ENCODE measurements at places on chromosomes 2 and 18.

DNA sequence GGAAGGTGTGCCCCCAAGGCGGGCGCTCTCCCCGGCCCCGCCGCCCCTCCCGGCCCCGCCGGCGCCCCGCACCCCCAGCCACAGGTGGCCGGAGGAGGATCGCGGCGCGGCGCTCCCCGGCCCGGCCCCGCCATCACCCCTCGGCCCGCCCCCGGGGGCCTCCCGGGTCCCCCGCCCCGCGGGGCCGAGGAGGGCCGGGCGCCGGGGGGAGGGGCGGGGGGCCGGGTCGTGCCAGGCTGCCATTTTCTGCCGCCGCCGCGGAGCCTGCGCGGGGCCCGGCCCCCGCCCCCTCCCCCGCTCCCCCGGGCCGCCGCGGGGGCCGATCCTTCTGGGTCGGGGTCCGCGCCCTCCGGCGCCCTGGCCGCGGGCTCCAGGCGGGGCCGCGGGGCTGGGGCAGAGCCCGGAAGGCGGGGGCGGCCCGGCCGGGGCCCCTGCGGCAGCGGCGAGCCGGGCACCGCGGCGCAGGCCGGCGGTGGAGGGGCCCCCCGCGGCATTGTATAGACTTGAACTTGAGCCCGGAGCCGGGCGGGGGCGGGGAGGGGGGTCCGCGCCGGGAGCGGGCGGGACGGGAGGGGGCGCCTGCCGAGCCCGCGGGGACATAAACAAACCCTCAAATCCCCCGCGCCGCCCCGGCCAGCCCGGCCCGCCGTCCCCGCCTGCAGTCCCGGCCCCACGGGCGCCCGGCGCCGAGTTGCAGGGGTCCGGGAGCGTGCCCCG is 556 bp downstream of the DNMT3A start:
- no peak for DNase-seq

DNA sequence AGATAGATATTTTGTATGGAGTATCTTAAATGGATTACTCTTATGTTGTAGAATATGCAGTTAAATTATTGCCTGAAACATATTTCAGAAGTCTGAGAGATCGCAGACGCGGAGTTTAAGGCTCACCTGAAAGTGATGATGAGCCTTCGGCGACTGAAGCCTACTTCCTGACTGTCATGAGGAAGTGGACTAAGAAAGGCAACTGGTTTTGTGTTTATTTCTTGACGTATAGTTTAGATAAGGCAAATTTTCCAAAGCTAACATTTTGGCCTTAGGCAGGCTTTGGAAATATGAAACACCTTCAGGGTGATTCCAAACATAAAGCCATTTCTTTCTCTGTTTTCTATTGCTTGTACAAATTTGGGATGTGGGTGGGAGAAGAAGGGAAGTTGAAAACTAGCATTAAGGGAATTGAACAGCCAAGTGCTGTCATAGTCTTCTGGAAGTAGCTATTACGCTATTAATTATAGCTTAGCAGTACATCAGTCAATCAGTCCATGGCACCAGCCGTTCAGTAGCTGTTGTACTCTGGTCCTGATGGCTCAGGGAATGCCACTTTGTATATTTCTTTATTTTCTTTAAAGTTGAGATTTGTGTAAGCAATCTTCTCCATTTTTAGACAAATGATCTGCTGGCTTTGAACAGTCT is 1.5 kb downstream of the GRHL1 start:
- peak; percentile 43 for DNase-seq

DNA sequence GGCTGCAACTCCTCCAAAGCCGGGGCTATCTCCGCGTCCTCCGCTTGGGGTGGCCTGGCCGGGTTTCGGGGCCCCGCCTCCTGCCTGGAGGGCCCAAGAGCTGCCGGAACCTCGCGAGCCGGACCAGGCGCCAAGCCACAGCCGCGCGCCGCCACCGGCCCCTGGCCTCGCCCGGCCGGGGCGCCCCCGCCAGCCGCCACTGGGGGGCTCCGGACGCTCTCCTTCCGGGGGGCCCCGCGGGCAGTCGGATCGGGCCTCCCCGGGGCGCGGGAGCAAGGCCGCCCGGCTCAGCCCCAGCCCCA is 17.4 kb upstream of the HAAO start:
- peak; percentile 65 for DNase-seq

DNA sequence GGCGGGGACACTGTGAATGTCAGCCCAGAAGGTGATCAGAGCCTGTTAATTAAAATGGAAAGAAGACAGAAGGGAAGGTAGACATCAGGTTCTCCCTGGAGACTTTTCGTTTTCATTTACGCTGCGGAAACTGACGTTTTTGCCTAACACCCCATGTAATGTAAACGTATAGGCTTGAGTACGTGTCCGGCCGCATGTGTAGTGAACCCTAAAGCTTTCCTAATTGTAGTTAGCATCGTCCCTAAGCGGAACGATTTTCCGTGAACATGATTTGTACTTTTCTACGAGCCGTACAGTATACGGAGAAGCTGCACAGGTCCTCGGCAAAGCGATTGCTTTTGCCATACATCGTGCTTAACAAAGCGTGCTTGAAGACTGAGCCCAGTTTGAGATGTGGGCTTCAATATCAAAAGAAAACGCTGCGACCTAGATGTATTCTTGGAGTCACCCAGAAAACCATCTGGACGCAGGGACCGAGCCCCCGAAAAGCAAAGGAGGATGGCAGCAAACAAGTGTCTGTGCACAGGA is 284 bp downstream of the TIMM21 start:
- no peak for DNase-seq

GRCh38 chr18:49756135-49756534 is 57.2 kb downstream of the ACAA2 start:
- no peak for DNase-seq

DNA sequence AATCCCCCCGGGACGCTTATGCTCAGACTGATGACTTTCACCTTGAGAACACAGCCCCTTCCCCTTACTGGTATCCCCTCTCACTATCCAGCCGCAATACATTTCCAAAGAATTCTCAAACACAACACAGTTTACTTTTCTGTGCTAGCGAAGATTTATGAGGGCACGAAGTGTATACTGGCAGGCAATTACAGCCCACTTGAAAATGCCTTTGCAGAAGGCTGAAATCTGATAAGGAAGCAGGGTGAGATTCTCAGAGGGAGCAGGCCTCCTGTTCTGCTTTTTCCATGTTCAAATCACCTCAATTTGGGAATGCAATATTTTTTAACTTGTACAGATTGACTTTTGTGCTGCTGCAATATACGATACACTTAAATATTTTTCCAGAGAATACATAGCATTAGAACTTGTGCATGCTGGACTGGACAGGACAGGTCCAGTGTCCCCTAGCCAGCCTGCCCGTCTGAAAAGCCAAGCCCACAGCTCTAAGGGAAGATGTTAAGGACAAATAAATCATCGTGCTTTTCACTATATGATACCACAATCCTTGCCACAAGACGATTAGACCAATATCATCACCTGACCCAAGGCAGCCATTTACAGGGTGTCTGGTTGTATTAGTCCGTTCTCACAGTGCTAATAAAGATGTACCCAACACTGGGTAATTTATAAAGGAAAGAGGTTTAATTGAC is 262.1 kb downstream of the EPHA4 start:
- DNase-seq, result peak; percentile 20

GRCh38 chr2:73110168-73111072 is 2.3 kb downstream of the RAB11FIP5 start:
- no peak for DNase-seq

DNA sequence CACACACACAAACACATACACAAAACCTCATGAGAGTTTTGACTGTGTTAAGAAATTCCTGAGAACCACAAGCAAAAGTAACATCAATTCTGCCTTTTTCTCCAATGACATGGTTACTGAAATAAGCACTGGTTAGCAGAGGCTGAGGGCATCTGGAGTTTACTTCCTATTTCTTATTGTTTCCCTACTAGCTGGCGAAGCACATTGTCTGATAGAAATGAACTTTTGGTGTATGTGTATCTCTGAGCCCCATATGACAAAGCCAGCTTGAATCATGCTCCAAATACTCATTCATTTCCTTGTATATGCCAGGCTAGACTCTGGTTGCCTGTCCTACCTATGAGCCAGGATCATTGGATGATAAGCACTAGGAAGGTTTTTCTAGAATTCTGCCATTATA is 203.1 kb downstream of the NCKAP5 start:
- DNase-seq, result no peak

GRCh38 chr18:64276311-64277090 is 127.6 kb upstream of the LINC00305 start:
- no peak for DNase-seq

GRCh38 chr2:18903750-18904149 is 314.4 kb upstream of the NT5C1B start:
- DNase-seq, result no peak

DNA sequence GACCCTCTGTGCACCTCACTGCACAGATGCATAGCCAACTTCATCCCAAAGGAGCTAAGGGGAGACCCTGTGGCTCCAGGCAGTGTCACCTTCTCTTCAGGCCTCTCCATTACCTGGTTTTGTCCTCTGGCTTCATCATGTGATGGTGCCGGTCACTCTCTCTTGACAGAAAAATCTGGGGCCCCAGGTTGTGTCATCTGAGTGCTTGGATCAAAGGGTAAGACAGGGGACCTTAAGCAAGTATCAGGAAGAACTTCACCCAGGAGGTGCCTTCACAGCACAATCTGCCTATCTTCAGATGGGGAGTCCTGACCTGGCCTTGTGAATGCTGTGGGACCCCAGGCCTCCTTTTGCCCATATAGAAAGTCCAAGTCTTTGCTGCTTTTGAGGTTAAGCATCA is 104.4 kb downstream of the POLR1A start:
- no peak for DNase-seq

DNA sequence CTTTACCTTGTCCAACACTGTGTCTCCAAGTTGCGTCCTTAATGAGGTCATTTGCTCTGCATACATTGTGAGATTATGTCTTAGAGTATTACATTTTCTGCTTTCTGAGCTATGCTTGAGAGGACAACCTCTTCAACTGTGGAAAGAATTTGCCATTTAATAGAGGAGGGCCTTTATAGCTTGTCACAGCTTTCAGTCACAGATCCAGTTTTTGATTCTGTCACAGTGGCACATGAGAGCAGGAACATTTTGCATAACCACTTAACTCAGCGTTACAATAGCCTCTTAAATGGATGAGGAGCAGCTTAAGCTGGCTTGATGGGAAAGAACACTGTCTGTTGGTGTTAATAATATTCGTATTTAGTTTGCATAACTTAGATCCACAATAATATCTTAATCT is 63.0 kb downstream of the RHBDD1 start:
- no peak for DNase-seq

DNA sequence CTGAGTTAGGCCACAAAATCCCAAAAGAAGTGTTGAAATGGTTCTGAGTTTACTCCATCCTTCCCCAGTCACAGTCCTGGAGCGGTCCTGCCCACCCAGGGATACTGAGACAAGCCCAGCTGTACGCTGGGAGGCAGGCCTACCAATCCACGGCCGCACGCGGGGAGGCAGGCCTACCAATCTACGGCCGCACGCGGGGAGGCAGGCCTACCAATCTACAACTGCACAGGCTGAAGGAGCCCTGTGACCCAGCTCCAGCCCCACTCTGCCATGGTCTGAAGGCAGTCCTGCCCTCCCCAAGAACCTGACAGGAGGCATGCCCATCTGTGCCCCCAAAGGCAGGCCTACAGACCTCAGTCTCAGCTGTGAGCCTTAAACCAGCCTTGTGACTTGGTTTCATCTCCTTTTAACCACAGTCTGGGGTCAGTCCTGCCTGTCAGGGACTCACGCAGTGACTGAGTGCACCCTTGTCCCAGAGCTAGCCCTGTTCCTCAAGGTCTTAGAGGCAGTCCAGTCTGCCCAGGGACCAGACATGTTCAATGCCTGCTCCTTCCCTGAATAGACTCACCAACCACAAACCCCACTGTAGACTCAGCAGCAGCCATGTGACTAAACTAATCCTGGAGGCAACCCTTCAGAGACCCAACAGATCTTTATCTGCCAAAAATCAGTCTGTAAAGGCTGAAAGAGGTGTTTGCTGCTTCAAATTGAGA is 36.8 kb downstream of the GPC1 start:
- DNase-seq, result no peak

DNA sequence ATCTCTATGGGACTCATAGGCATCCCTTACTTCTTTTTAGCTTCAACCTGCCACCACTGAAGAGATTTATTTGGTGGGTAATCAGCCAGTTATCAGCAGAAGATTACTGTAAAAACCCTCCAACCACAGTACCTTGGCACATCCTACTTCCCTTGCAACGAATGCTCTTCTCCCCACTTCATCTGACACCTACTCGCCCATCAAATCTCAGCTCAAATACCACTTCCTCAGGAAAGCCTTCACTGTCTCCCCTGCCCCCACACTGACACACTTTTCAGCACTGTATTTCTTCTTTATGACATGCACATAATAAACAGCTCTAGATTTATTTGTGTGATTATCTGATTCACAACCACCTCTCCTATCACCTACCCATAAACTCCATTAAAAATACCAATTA is 3.1 kb downstream of the KDSR start:
- no peak for DNase-seq

DNA sequence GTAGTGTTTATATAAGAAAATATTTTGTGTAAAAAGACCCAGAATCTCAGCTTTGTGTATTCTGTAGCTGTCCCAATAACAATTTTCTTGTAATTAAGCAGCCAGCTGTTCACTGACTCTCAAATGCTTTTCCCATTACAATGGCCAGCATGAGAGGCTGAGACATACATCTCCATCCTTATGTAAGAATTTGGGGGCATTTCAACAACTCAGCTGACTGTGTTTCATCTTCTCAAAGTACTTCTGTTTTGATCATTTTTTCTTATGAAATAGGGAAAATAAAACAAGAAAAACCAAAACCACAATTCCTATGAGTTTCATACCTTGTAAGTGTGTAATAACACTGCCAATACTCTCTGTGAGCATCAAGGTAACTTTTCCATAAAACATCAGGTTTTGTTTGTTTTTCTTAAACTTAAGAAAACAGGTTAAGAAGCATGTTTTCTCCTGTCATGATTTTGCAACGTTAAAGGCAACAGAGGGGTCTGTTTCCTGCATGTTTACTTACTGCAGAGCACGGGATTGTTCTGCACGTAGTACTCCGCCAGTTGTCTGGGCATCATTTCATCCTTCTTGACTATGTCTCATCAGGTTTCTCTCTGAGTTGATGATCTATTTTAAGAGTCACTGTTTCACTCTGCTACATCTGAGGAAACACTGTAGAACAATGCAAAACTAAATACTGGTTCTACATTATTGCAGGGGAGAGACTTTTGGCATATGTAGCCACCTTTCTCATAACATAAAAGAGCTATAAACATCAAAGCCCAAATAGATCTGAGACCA is 62.9 kb upstream of the CYRIA start:
- no peak for DNase-seq

- no peak for DNase-seq
These were observed 157.8 kb downstream of the LDLRAD4 start for GRCh38 chr18:13376298-13376840.

DNA sequence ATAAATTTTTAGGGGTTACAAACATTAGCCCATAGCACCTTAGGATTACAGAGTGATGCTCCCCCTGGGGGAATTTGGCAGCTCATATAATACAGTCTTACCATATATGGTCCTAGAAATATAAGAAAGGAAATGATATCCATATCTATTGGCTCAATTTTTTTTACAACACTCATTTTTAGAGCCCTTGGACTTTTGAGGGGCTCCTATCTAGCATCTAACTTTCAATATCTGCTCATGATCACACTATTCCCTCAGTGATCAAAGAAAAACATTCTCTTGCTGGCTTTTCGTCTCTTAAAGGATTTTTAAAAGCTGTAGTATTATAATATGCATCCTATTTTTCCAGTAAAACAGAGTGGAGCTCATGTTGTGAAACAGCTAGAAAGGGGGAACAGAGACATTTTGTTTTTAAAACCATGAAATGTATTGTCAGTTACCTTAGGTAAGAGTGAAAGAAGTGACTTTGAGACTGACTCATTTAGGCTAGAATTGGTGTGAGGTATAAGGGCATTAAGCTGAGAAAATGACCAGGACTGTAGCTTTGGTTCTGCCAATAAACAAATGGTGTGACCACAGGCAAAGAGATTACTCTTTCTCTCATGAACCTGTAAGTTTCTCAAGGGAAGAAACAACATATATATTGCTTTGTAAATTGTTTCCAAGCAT is 65.8 kb downstream of the ALPK2 start:
- DNase-seq, result no peak

All from NCI-H2227 treated with DMSO at 0.1 percent for 48 hours (cell line).